ENCODE measurements at places on chromosomes 2 and 18.
A peak's percentile ranks its signal among the peaks of the same experiment; 100 is the strongest.

DNA sequence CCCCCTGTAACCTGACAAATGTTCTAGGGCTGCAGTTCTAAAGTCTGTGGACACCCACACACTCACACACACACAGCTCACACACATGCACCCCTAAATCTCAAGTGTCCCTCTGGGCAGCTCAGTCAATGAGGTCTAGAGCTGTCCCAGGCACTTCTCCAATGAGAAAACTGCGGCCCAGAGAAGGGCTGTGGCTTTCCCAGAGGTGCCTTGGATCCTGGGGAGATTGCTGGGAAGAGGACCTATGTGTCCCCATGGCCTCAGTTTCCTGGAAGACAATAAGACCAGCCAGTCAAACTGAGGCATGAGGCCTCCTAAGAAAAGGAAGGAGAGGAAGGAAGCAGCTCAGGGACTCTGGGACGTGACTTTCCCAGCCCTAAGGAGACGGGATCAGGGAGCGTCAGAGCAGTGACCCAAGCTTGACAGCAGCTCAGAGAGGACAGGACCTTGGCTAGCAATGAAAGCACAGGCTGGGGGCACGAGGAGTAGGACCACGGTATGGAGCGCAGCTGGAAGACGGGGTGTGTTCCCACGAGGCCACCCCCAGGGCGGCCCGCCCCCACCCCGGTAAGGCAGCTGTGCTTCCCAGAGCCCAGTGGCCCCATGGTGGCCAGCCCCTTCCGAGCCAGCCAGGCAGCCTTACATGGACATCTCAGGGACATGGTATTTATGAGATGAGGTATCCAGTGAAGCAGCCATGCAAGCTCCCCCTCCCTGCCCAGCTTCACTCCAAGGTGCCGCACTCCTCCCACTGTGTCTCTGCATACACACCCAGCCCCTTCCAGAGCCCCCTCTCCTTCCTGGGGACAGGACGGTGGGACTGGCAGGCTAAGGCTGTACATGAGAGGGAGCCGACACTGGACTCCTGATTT, 46.0 kb downstream of the TNS1 start:
- no peak for DNase-seq

DNA sequence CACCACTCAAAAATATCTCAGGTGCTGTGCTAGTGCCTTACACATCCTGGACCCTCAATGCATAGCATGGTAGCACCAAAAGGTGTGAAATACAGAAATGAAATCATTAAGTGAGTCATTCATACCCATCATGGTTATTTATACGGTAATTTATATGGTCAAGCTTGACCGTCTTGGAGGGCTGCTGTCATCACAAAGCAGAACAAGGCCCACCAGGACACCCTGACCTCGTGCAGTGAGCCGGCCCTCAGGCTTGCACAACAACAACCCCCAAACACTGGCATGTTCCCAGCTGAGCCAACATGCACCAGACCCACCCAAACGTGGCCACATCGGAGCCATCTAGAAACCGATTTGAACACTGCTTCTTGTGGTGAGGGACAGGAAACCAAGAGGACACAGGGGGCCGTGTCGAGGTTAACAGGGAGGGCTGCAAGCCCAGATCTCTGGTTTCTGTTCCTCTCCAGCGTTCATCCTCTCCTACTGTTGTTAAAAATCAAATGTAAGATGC, 378.5 kb upstream of the ID2 start:
- no peak for DNase-seq

- no peak for DNase-seq
These were observed 417.4 kb downstream of the TNS1 start for GRCh38 chr2:217585362-217585761.

GRCh38 chr2:98730707-98731040, 258 bp downstream of the MGAT4A start:
- DNase-seq: peak; percentile 97

DNA sequence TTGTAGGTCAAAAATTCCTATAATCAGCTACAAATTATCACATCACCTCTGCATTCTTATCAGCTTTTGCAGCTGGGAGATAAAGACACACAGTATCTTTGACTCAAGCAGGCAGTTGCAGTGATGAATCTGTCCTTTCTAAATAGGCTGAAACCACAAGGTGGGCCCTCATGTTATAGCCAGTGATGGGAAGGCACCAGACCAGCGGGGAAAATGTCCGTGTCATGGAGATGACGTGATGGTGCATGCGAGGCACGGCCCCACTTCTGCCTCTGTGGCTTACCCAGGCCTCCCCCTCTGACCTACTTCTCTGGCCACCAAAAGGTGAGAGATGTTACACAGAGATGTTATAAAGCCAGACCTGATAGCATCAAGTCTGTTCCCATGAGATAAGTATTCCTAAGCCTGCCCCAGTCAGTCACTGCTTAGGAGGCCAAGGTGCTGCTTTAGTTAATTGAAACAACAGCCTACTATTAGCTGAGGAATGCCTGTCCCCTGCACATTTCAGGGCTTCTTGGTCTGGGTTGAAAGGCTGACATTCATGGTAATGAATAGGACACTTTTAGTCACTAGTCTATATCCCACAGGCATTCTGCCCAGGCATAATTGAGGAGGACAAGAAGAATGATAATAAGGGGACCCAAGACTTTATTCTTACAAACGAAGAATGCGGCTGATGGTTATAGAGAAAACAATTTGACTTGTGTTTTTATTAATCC, 327.9 kb downstream of the LPIN1 start:
- DNase-seq: no peak

GRCh38 chr2:11028407-11028916, 116.7 kb downstream of the KCNF1 start:
- peak; percentile 12 for DNase-seq

- DNase-seq: no peak
These were observed 124.7 kb upstream of the SERPINE2 start for GRCh38 chr2:224163566-224164307.

GRCh38 chr2:128410758-128411215, 92.1 kb upstream of the HS6ST1 start:
- no peak for DNase-seq

Data from DMS53 (cell line).